Activated CD8-positive, alpha-beta memory T cell treated with anti-CD3 and anti-CD28 coated beads for 48 hours (primary cell): ENCODE measurements at places on chromosomes 13 and 19.

GRCh38 chr19:45440259-45440638 is 16.5 kb upstream of the ERCC1 start:
- no peak for DNase-seq

DNA sequence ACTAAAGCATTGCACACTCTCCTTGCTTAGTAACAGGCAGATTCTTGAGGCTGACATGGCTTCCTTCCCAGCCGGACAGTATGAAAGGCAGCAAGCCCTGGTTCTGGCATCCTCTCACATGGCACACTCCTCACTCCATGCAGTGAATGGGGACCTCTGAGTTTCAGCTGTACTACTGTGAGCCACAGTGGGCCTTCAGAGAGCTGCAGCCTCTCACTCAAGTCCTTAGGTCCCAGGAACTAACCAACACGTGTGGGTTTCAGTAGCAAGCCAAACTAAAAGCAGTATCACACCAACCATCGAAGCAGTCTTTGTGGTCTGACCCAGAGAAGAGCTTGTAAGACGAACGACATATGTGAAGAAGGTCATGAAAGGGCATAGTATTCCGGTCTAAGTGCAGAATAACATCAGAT is 128.2 kb downstream of the TBC1D4 start:
- no peak for DNase-seq

DNA sequence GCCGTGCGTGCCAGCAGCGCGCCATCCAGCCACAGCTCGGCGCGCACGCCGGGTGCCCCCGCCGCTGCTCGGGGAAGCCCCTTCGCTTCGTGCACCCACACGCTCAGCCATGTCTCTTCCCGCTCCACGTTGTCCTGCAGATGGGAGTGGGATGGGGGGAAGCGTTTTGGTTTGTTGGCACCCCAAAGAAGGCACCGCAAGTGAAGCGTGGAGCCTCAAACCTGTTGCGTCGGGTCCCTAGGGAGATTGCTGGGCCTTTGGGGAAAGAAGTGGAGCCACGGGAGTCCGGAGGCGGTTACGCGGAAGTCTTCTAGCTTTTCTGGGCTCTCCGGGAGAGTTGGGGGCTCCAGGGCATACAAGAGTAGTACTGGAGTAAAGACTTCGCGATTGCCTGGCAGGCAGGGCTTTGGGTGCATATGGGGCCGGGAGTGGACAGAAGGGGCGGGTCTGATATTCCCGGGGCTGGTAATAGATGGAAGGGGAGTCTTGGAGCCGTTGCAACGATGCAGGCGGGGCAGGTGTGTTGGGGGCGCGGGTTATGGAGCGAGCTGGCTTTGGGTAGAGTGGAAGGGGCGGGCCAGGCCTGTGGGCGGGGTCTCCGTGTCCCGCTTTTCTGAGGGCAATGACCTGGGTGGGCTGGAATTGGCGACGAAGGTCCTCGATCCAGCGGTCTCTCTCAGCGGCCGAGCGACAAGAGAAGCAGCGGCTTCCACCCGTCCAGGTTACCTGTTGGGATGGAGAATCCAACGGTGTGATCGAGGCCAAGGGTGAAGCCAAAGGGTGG is 6.5 kb downstream of the RASAL3 start:
- no peak for DNase-seq

DNA sequence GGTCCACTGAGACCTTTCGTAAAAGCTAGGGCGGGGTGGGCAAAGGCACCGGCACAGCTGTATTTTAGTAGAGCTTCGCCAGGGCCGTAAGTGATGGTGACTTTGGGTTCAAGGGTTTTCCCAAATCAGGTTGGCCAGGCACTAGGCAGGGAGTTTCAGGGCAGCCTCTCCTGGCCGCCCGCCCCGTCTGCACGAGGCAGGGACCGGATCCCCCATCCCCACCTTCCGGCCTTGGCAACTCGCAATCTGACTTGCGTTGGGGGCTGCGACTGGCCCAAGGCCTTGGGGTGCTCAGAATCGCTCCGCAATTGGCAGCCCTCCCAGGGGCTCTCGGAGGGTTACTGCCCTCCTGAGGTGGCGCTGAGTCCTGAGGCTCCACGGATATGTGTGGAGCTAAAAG is 4.1 kb upstream of the ZIC5 start:
- no peak for DNase-seq

- DNase-seq: no peak
These were observed 1209.7 kb upstream of the PCDH9 start for GRCh38 chr13:68439817-68440216.

GRCh38 chr19:41356984-41357739 is 3.4 kb upstream of the TGFB1 start:
- DNase-seq: no peak
